ENCODE measurements at places on chromosomes 7 and 10.
A peak's percentile ranks its signal among the peaks of the same experiment; 100 is the strongest.

GRCh38 chr10:70528741-70529362 lies 50.3 kb downstream of the PALD1 start:
- peak; percentile 69 for DNase-seq

GRCh38 chr7:76394957-76395356 lies 14.5 kb downstream of the SSC4D start:
- no peak for DNase-seq

DNA sequence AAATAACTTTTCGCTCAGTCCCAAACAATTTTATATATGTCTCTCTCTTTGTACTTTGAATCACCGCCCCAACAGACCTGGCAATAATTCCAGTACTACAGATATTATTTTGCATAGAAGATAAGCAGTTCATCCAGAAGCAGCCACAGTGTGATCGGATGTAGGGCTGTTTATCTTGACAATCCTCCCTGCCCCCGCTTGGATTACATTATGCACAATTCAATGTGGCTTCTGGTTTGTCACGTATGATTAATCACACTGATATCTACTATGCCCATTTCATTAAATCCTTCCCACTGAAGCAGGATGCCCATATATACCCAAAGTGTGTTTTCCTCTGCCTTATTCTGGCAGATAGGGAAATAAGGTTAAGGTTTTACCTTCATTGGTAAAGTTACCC lies 115.2 kb downstream of the PDE1C start:
- DNase-seq, result no peak

DNA sequence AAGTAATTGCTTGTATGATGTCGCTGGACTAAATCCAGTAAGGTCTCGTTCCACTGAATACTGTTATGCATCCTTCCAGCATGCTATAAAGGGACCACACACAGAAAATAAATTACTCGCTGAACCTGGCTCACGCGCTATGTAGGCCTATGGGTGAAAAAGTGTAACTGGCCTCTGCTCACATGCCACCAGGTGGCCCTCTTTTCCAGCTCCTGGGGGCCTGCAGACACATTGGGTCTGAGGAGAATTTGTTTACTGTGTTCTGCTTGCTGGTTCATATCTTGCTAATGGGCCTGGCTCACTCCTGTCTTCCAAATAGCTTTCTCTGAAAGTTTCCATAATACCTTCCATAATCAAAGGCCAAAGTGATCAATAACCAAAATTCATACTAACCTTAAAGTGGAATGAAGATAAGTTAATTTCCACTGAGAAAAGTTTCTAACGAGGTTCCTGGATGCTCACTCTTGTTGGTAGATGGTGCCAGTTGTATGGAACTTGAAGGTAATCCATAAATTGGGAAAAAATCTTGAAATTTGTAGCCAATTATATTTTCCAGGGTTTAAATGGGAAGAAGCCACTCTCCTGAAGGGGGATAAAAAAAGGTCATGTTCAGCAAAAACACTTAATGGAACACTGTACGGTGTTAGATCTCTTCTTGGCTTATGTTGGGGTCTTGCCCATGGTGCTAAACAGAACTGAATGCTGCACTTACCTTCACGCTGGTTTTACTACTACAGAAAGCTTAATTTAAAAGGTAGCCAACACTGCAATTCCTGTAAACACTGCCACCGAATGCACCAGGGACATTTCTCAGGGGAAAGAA lies 27.0 kb upstream of the ZPBP start:
- DNase-seq, result peak; percentile 21

DNA sequence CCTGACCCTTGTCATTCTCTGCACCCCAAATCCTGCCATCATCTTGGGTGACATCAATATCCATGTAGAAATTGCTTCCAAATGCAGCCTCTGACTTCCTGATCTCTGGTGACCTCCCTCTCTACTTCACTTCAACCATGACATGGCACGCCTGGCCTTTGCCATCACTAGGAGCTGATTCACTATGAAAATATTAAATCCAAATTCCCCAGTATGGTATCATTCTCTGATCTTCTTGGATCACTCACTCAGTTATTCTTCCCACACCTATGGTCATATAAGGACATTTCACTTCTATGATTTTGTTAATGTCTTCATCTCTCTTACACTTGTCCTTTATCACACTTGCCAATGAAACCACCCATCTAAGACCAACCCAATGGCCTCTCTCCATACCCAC lies 73.7 kb upstream of the ODAD2 start:
- DNase-seq, result no peak

GRCh38 chr7:77827999-77828398 lies 29.4 kb downstream of the PHTF2 start:
- no peak for DNase-seq

- DNase-seq, result peak; percentile 36
Observed at GRCh38 chr7:75795831-75796285, 17.7 kb downstream of the CCL24 start.

GRCh38 chr10:117924820-117925219 lies 121.9 kb downstream of the RAB11FIP2 start:
- DNase-seq, result no peak
